ENCODE measurements at places on chromosomes 7 and 10.

- no peak for DNase-seq
Observed at GRCh38 chr7:43655584-43655983, 72.7 kb downstream of the STK17A start.

DNA sequence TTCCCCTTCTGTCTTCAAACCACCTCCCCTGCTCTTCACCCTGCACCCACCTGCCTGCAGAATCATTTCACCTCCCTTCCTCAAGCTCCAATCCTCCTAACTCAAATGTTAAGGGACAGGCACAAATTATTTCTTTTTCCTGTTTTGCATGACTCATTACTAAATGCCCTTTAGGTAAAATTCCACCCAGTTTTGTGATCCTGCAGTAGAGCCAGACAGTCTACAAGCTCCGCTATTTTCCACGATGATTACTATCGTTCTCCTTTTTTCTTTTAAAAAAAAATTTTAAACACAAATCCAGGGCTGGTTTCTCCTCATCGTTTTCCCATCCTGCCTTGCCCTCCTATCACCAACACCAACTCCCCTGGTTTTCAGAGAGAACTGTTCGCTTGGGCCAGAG lies 186.8 kb upstream of the YAE1 start:
- no peak for DNase-seq

DNA sequence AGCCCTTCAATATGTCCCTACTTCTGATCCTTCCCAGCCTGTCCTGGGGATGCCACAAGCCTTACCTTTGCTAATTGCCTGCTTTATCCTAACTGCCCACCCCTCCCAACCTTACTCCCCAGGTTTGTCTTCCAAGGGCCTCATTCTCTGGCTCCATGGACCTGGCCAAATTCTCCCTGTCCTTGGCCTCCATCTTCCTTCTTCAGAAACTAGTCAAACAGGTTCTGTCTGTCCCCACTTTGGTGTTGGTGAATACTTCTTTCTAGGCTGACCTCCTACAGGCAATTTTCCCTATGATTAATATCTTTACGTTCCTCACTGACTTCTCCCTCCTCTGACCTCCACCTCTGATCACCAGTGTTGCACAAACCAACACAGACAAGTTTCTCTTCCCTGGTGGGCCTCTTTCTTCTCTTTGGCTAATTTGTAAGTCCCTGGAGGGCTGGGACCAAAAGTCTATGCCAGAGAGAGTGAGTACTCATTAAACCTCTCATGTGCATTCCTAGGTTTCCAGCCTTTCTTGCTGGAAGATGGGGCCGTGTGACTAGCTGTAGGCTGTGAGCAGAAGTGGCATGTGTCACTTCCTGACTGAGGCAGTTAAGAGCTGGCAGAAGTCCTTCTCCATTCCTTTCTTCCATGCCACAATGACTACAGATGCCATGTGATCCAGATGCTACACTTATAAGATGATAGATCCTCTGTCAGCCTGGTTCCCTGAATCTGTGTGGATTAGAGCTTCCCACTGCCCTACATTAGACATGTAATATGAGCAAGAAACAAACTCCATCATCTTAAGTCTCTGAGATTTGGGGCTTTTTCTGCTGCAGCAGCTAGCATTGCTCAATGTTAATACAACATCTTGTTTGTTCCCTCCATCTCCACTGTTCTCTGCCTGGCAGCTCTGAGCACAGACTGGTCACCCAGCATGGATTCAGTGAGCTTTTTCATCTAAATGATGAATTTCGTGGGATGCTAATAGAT lies 382.7 kb downstream of the RPS24 start:
- DNase-seq = no peak

GRCh38 chr7:24244554-24244953 lies 39.4 kb upstream of the NPY start:
- DNase-seq = no peak

- no peak for DNase-seq
Observed at GRCh38 chr7:152664636-152665035, 11.3 kb downstream of the XRCC2 start.

GRCh38 chr7:10128748-10129147 lies 844.9 kb upstream of the PHF14 start:
- no peak for DNase-seq

DNA sequence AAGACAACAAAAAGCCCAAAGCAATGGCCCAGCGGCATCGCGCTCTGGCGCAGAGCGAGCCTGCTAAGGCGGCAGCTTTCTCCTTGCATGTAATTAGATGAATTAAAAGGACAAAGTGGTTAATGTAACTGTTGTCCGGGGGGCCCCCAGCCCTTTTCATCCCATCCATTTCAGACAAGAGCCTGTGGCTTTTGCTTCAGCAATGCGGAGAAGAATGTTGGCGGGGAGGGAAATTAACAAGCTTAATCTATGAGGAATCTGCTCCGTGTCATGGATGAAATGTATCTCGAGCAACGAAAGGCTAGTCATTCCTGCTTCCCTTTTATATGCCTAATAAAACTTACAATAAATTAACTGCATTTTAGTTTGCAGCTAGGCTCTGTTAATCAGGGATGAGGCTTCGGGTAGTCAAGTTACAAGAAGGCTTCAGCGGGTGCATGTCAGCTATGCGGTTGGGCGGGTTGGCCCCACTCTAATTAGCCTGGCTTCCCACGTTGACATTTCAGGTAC lies 203.3 kb downstream of the BUB3 start:
- no peak for DNase-seq

DNA sequence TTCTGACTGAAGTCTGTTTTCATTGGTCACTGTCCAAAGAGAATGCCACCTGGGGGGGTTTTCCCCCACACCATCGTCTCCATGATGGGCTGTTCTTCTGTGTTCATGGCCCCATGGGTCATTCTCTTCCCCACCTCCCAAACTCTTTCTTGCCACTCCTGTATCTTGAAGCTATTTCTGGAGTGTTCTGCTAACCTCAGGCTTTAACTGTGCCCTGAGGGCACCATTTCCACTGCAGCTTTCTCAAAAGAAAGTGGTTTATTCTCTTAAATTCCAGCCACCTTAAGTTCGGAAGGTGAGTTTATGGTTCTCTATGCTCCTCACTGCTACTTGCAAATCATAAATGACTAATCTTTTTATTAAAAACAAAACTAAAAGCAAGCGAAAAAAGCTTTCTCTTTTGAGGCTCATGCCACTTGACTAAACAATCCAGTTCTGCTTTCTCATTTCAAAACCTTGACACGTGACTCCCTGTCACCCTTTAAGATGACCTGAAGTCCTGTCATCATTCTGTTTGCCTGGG lies 7.4 kb upstream of the APBB1IP start:
- no peak for DNase-seq

DNA sequence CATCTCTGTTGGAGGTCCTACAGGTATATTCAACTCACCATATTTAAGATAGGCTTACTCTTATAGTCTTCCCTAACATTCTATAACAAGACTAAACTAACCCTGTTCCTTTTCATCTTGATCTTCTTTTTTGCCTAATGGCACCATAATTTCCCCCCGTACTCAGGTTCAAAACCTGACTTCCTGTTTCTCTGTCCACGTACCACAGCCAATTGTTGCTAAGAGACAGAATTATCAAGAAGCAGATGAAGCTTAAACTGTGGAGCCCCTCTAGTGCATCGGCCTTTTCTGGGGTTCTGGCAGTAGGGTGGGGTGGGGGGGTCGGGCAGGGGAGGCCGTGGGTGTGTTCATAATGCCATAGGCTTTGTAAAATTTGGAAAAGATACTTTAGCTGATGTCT lies 109.2 kb downstream of the EVX1 start:
- no peak for DNase-seq

DNA sequence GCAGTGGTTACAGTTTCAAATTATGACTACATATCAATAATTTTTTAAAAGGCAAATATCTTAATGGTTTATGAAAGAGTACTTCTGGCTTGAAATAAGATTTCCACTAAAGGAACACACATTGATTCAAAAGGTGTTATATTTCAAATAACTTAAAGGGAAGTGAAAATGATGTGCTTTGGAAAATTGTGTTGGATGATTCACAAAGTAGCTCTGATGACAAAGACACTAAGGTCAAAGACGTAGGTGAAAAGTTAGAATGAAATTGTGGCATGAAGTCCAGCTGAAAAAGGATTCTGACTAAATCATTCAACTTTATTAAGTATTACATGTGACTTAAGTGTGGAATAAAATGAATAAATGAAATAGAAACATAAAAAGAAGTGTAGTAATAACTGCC lies 20.8 kb upstream of the OR2A5 start:
- DNase-seq = no peak

DNA sequence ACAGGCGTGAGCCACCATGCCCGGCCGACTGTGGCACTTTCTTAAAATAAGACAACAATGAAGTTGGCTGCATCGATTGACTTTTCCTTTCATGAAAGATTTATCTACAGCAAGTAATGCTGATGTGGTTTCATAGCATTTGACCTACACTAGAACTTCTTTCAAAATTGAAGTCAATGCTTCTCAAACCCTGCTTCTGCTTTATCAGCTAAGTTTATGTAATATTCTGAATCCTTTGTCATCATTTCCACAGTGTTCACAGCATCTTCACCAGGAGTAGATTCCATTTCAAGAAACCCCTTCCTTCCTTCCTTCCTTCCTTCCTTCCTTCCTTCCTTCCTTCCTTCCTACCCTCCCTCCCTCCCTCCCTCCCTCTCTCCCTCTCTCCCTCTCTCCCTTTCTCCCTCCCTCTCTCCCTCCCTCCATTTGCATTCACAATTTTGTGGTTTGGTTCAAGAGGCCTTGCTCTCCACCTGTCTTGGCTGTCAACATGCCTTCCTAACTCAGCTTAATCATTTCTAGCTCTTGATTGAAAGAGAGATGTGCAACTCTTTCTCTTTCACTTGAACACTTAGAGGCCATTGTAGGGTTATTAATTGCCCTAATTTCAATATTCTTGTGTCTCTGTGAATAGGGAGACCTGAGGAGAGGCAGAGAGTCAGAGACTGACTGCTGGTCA lies 52.1 kb downstream of the HDAC9 start:
- DNase-seq = no peak

DNA sequence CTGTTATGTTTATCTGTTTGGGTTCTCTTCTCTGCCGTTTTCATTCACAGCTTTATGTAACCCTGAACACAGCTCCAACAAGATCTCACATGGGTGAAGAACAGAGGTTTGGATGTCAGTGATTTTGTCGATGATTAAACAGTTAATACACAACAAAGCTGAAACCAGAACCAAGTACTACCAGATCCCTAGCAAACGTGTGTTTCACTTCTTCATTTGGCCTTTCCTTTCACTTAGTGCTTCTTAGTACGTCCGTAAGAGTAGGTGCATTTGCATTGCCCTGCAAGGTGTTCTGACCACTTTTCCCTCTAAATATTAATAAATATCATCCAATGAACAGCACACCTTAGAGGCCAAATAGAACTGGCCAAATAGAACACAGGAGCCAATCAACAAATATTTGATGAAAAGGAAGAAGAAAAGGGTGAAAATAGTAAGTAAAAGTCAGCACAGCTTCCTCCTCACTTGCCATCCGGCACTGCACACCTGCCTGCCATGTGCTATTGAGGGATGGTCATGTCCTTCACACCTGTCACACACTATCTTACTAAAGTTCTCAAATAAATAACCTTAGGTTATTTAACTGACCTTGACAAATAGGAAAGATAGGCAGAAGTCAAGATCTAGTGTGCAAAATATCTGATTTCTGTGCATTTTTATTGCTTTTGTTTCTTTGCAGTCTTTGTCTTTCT lies 252.6 kb upstream of the ANKRD30A start:
- no peak for DNase-seq

DNA sequence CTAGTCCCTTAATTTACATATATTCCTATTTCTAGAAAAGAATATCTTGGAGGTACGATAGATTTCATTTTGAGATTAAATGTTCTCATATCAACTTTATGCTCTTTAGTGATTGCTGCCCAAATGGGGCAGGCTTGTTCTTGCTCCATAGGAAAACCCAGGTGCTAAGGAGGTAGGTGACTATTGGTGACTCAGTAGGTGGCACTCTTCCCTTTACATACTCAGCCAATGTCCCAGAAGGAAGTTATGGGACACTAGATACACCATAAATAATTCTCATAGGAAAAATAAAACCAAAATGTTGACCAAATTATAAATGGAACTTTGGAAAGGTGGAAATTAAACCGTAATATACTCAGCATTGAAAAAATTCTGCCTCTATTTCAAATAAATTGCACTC lies 4.0 kb downstream of the SKAP2 start:
- DNase-seq = no peak

GRCh38 chr10:79003183-79004100 lies 65.3 kb upstream of the ZMIZ1 start:
- no peak for DNase-seq

DNA sequence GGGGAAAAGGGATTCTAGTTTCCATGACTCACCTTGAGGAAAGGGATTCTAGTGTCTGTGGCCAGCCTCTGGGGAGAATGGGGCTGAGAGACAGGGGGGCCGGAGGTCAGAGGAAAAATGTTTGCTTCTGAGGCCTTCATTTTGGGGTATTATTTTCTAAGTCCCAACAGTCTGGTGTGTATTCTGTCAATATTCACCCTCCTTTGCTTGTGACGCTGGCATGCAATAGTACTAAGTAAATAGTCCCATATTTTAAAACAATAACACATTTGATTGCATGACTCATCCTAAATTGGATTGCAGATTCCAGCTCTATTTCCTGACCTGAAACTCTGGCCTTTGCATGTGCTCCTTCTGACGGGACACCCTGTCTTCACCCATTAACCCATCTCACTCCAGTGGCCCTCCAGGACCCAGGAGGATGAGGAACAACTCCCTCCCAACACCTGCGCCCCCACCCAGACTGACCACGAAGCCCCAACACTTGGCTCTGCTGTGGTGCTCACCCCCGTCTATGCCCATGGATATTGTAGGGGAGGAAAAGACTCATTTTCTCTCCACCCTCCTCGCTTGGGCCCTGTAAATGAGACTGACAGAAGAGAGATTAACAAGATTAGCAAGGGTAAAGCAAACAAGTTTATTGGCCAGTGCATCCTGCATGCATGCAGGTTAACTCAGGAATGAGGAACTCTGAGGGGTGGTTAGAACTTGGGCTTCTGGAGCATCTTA lies 495.6 kb upstream of the KLF6 start:
- no peak for DNase-seq

DNA sequence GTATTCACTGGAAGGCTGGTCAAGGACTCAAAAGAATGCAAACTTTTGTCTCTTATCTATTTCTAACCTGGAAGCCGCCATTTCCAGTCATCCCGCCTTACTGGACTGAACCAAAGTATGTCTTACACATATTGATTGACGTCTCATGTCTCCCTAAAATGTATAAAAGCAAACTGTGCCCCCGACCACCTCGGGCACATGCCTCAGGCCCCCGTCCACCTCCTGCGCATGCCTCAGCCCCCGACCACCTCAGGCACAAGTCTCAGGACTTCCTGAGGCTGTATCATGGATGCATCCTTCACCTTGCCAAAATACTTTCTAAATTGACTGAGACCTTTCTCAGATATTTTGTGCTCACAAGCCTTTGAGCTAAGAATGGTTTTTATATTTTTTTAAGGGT lies 148.6 kb downstream of the PTPRN2 start:
- no peak for DNase-seq

GRCh38 chr10:114073395-114074186 lies 29.9 kb downstream of the ADRB1 start:
- no peak for DNase-seq

- DNase-seq = no peak
Observed at GRCh38 chr7:117251687-117252086, 71.2 kb downstream of the WNT2 start.

- DNase-seq = no peak
Observed at GRCh38 chr7:24951441-24951980, 28.5 kb downstream of the OSBPL3 start.

GRCh38 chr7:113810080-113810744 lies 108.6 kb downstream of the PPP1R3A start:
- no peak for DNase-seq

Data from stimulated activated CD8-positive, alpha-beta memory T cell treated with anti-CD3 and anti-CD28 coated beads, Interleukin-4, amount 100 ng/mL, for 48 hours (primary cell).